ENCODE measurements at places on chromosomes 11 and 22.

- DNase-seq: no peak
Observed at GRCh38 chr11:19886498-19886897, 173.9 kb downstream of the NAV2 start.

DNA sequence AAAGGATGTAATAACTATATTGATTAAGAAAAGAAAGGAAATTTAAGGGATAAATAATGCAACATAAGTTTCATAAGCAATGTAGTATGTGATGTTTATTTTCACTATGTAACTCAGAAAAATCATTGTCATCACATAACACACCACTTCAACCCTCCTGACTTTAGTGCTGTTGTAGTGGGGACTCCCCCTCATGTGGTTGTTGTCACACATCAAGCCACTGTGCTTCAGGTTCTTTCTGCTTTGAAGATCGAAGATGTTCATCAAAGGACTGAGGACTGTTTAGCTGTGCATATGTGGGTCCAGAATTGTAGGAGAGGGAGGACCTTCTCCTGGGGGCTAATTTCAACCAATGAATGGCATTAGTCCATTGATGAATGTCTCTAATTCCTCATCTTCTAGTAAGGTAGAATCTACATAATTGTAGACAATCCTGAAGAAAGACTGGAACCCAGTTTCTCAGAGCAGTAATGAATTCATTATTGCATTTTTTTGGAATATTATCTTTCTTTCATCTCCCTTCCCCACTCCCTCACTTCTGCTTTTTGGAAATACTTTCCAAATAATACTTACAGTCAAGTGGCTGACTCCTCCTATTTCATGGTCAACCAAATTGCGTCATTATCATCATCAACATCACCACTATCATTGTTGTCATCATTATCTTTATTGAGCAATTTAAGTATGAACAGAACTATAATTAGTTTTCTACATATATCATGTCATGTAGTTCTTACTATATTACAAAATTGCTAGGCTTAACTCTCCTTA, 9.8 kb upstream of the CARD16 start:
- DNase-seq: no peak

DNA sequence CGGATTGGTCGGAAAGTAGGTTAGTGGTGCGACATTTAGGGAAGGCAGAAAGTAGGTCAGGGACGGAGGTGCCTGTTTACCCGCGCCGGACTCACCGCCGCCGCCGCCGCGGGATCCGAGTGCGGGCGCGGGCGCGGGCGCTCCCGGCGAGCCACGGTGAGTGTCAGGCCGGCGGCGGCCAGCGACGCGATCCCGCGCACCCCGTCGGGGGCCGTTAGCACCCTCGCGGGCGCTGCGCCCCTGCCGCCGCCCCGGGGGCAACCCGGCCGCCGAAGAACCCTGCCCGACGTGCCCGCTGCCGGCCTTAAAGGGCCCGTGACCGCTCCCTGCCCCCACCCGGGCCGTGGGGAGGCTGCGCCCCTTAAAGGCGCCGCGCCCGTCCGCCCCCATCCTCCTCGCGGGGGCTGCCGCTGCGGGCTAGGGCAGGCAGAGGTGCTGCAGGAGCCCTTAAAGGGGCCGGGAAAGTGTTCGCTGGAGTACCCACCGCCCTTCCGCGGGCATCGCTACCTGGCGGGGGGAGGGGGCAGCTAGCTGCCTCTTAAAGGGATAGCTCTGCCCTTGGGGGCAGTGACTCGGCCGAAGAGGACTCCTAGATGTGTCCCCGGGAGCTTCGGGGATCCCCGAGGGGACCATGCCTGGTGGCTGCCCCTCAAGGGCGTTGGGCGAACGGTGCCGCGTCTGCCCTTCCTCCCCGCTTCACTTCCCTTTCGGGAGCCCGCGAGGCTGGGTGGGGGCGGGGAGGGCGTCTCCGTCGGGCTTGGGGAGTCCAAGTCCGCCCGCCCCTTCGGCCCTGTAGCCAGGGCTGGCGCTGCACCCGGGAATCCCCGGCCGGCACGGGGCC, at the start of gene BMAL1:
Gene BMAL1 (plus strand): TSS at position 23 of the 841 bp plus-strand sequence. CDS start 76,519 bp downstream, outside the sequence.
- peak; percentile 52 for DNase-seq

- DNase-seq: no peak
Observed at GRCh38 chr11:18491924-18492323, 34.8 kb downstream of the TSG101 start.

Data from CD4-positive, alpha-beta T cell treated with Interleukin-12 subunit alpha and Interleukin-12 subunit beta, for 1 hour (primary cell).